ENCODE measurements at places on chromosomes 3 and 15.

- no peak for DNase-seq
Observed at GRCh38 chr15:58474741-58475323, 43.0 kb downstream of the LIPC start.

DNA sequence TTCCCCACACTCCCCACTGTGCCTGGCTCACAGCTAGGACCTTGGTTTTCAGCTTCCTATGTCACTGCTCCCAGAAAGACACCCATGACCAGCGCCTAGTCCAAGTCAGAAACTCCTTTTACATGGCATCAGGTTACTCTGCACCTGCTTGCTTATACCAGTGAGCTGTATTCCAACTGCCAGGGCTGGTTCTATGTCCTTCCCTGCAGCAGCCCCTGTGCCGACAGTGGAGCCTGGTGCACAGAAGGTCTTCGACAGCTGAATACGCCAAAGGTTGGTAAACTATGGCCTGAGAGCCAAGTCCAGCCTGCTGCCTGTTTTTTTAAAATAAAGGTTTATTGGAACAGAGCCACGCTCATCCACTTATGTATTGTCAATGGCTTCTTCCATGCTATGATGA, 102.5 kb downstream of the IQSEC1 start:
- no peak for DNase-seq

DNA sequence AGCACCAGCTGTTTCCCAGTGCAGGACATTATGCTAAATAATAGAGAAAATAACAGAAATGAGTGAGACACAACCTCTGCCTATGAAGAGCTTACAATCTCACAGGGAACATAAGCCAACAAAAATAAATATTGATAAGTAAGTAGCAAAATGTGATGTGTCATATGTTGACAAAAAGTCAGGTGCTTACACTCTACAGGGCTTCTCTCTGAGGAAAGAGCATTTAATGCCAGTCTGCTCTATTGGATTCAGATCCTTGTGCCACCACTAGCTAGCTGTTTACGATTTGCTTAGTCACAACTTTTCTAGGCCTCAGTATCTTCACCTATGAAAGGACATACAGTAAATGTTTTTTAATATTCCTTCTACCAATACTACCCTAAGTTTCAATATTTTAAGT, 500.9 kb upstream of the NAALADL2 start:
- DNase-seq: no peak

DNA sequence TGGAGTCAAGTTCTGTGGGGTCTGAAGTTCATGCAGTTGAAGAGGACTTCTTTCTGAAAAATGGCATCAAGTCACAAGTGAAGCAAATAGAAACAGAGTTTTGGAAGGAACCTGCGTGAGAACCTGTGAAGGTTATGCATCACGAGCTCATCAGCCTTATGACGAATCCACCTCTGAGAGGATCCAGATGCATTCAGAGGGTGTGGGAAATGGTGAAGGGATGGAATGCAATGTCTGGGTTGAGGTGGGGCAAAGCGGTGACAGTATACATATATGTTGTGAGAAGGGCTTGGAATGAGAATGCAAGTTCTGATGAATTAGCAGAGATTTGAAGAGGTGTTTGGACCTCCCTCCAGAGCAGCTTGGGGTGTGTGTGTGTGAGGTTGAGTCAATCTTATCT, 382.1 kb upstream of the TBL1XR1 start:
- no peak for DNase-seq

DNA sequence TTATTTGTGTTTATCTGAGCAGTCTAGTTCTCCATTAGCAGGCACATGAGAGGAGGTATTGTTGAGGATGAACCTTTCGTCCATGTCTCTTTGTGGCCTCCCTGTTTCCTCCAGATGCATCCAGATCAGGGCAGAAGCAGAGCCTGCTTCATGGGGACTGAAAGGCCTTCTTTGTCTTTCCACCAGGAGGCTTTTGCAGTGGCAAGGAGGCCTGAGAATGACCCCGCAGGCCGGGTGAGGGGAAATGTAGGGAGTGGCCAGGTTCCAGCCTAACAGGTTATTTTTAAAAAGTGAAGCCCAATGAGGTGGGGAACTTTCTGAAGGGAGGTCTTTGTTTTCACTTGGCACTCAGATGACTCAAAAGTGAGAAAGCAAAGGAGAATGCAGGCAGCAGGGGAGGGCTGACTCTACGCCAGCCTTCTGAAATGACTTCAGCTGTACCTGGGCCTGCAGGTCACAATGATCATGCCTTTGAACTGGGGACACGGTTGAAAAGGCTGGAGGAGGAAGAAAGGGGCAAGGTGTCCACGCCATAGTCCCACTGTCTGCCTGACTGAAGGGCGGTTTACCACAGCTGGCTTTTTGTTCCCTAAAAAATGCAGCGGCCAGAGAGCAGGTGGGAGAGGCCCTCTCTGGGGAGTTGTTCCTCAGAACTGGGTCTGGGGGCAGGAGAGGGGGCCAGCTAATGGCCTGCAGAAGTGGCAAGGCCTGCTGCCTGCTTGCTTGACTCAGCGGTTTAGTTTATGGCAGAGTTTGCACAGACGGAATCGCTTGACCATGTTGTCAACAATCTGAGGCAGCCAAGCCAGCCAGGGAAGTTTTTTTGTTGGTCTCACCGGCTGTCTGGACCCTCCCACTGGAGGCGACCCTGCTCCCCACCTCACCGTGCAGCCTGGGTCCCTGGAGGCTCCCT, 28.7 kb downstream of the CMTM7 start:
- DNase-seq: peak; percentile 63

- no peak for DNase-seq
Observed at GRCh38 chr15:74988007-74988800, 7.2 kb upstream of the SCAMP5 start.

- DNase-seq: no peak
Observed at GRCh38 chr3:13072600-13073325, 466 bp downstream of the IQSEC1 start.

DNA sequence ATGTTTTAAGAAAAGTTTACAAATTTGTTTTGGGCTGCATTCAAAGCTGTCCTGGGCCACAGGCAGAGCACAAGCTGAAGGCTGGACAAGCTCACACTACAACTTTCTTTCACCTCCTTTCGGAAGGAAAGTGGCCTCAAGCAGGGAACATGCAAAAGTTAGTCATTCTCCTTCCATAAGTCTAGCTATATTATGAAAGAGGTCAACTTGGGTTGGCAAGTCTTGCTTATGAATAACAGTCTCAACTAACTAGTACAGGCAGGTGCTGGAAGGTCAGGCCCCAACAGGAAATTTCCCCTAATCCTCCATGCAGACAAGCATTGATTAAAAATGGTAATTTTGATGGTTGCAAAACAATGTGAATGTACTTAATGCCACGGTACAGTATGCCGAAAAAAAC, 69.4 kb downstream of the OSBPL10 start:
- no peak for DNase-seq

- DNase-seq: no peak
Observed at GRCh38 chr3:68936856-68937255, 4.5 kb upstream of the TAFA4 start.

DNA sequence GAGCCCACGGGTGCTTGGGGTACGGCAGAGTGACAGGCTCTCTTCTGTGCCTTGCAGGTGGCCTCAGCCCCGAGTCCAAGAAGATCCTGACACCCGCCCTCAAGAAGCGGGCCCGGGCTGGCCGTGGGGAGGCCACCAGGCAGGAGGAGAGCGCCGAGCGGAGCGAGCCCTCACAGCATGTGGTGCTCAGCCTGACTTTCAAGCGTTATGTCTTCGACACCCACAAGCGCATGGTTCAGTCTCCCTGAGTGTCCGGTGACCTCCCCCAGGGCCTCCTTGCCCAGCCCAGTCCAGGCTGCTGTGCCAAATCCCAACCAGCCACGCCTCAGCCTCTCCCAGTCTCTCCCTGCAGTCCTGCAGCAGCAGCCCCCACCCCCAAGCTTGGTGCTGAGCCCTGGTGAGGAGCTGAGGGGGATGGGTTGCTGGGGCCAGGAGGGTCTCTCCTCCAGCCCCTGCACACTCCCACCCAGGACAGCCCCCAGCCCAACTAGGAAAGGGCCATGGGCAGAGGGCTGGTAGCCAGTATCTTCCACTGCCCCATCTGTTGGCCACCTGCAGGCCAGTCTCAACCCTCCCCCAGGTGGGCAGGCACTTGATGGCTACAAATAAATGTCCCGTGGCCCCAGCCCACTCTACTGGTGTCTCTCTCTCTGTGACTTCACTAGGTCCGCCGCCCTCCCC, 58.5 kb downstream of the DNAJB8 start:
- DNase-seq: no peak

GRCh38 chr15:74430510-74430951, 3.2 kb downstream of the SEMA7A start:
- DNase-seq: no peak

- no peak for DNase-seq
Observed at GRCh38 chr3:185737020-185737419, 87.8 kb downstream of the IGF2BP2 start.

- DNase-seq: no peak
Observed at GRCh38 chr3:194500198-194500597, 13.4 kb upstream of the ATP13A3 start.

DNA sequence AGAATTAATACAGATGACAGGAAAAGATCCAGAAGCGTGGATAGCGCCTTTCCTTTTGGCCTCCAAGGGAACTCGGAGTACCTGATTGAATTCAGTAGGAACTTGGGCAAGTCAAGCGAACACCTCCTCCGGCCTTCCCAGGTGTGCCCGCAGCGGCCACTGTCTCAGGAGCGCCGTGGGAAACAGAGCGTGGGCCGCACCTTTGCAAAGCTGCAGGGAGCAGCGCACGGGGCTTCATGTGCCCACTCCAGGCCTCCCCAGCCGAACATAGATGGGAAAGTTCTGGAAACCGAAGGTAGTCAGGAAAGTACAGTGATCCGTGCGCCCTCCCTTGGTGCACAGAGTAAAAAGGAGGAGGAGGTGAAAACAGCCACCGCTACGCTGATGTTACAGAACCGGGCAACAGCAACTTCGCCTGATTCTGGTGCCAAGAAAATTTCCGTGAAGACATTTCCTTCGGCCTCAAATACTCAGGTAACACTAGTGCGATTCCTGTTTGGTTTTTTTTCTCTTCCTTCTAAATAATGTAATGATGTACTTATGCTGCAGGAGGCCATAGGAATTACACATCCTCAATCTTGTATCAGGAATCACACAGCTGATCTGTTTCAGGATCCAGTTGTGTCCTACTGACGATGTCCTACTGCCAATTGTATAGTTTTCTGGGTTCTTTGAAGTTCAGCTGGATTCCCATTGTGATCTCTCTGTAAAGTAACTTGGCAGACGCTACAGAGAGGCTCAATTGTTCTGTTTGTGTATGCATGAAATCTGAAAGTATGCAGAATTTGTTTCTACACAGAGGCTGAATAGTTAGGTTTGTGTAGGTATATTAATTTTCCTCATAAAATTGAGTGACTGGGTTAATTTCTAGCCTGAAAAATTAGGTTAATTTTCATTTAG, 63.1 kb downstream of the CGNL1 start:
- DNase-seq: no peak

GRCh38 chr15:58957101-58957973, 23.9 kb upstream of the SLTM start:
- peak; percentile 25 for DNase-seq

GRCh38 chr15:29970402-29970695, 112.4 kb upstream of the GOLGA8J start:
- no peak for DNase-seq

DNA sequence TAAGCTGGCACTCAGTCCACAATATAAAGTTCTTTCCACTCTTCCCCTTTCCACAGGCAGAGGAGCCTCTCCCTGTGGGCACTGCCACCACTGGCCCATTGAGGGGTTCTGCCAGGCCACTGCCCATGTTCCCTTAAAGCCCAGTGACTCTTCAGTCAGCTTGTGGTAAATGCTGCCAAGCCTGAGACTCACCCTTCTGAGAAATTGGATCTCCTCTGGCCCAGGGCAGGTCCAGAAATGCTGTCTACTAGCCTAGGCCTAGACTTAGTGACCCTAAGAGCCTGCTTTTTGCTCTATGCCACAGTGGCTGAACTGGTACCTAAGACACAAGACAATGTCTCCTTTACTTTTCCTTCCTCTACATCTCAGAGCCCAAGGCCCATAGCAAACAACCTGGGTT, 295.8 kb downstream of the RBMS3 start:
- DNase-seq: no peak

GRCh38 chr3:102140116-102140515, 290.8 kb downstream of the NFKBIZ start:
- no peak for DNase-seq

DNA sequence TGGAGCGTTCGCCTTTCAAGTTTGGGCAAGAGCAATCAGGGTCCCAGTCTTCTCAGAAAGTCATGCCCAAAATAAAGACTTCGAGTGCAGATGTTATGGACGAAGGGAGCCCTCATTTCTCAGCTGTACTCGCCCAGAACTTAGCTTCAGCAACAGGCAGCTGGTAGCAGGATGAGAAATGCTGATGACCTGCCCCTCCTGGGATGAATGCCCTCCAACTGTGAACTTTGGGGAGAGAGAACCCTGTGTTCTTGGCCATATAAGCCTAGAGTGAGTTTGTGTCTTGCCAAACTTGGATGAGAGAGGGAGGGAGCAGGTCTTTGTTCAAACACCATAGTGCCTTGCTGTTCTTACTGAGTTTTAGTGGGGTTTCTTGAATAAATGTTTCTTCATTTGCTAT, 400.3 kb downstream of the LRTM1 start:
- no peak for DNase-seq

GRCh38 chr15:101046826-101047225, 127.7 kb downstream of the LRRK1 start:
- no peak for DNase-seq

DNA sequence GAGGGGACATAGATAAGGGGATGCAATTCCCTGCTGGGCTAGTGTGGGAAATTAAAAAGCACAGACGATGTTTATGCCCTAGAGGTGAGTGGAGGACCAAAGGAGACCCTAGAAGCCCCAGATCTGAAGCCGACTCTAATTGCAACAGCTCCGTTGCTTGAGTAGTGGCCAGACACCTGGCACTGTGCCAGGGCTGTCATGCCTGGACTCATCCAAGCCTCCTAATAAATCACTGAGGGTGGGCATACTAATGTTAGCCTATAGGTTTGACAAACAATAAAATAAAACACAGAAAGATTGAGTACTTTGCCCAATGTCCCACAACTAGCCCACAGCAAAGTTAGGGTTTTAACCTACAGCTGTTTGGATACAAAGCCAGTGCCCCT, 25.4 kb upstream of the MRPS22 start:
- DNase-seq: no peak

- no peak for DNase-seq
Observed at GRCh38 chr15:80462111-80462510, 57.9 kb downstream of the ARNT2 start.
